ENCODE measurements at places on chromosomes 16 and 17.

- peak within 1 kb of the TSS; percentile 100 for H3K4me3 ChIP-seq
- peak; percentile 81 for DNase-seq
- peaks cover 27% of the 10 kb centered on the region for H3K4me1 ChIP-seq
These were observed at the start of gene ZNF598 for GRCh38 chr16:2009791-2010510. TSS of gene ZNF598 (minus strand) at chr16:2009821.

GRCh38 chr16:53950677-53951076 lies 246.7 kb downstream of the FTO start:
- H3K36me3 ChIP-seq: no peaks in the 10 kb centered on the region
- no peak overlapping the region for H3K27ac ChIP-seq
- H3K4me1 ChIP-seq: no peaks in the 10 kb centered on the region
- H3K4me3 ChIP-seq: no peak overlapping the region
- no peaks in the 10 kb centered on the region for H3K27me3 ChIP-seq
- no peak for DNase-seq

- H3K4me1 ChIP-seq: no peaks in the 10 kb centered on the region
- no peak overlapping the region for H3K27ac ChIP-seq
- H3K36me3 ChIP-seq: no peaks in the 10 kb centered on the region
- H3K27me3 ChIP-seq: no peaks in the 10 kb centered on the region
- no peak overlapping the region for H3K4me3 ChIP-seq
These were observed 40.1 kb downstream of the NLRC5 start for GRCh38 chr16:57029161-57030160.

DNA sequence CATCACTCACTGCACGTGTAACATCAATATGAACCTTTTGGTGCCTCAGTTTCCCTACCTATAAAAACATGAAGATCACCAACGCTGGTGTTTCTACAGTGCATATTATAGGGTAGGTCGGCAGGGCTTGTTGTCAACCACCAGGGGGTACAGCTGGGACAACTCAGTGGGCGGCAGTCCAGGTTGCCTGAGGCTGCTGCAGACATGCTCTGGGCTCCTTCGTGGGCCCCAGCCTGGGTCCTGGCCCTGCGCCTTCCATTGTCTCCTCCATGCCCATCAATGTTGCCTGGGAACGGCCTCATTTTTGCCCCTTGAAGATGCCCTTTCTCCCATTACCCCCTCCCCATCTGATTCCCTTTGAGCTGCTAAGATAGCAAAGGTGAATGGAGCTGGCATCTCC lies 89.8 kb downstream of the GSG1L start:
- DNase-seq: no peak
- H3K27me3 ChIP-seq: no peaks in the 10 kb centered on the region
- H3K36me3 ChIP-seq: no peaks in the 10 kb centered on the region
- H3K4me1 ChIP-seq: no peaks in the 10 kb centered on the region
- H3K27ac ChIP-seq: no peak overlapping the region

- no peaks in the 10 kb centered on the region for H3K36me3 ChIP-seq
- no peak overlapping the region for H3K4me3 ChIP-seq
- H3K27ac ChIP-seq: no peak overlapping the region
- H3K27me3 ChIP-seq: no peaks in the 10 kb centered on the region
- DNase-seq: no peak
These were observed 60.5 kb downstream of the SLC5A11 start for GRCh38 chr16:24906199-24906808.

- H3K27ac ChIP-seq: no peak overlapping the region
- no peak for DNase-seq
- H3K27me3 ChIP-seq: no peaks in the 10 kb centered on the region
These were observed 144.3 kb downstream of the VPS53 start for GRCh38 chr17:570388-570787.

- H3K36me3 ChIP-seq: no peaks in the 10 kb centered on the region
- H3K4me3 ChIP-seq: no peak overlapping the region
- no peaks in the 10 kb centered on the region for H3K4me1 ChIP-seq
- no peaks in the 10 kb centered on the region for H3K27me3 ChIP-seq
- H3K27ac ChIP-seq: no peak overlapping the region
These were observed 6.4 kb downstream of the PFAS start for GRCh38 chr17:8255499-8255898.

GRCh38 chr17:73302189-73302588 lies 9.6 kb downstream of the CDC42EP4 start:
- no peak overlapping the region for H3K4me3 ChIP-seq
- H3K27me3 ChIP-seq: no peaks in the 10 kb centered on the region
- peaks cover 46% of the 10 kb centered on the region for H3K4me1 ChIP-seq
- no peaks in the 10 kb centered on the region for H3K36me3 ChIP-seq
- no peak for DNase-seq
- no peak overlapping the region for H3K27ac ChIP-seq

DNA sequence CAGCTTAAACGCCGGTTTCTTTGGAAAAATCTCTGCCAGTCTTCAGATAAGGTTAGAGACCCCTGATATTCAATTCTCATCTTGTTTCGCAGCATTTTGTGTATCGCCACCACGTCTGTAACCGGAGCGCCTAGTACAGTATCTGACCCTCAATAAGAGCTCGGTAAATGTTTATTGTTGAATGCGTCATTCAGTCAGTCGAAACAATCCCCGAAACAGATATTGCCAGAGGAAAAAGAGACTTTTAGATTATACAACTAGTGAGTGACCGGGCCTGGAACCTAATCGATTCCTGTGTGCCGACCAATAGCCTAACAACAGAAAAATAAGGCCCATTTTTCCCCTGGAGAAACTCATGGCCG lies 626 bp downstream of the PELP1 start:
- H3K4me1 ChIP-seq: peaks cover 3% of the 10 kb centered on the region
- no peaks in the 10 kb centered on the region for H3K36me3 ChIP-seq
- H3K27ac ChIP-seq: peak overlapping the region; percentile 78
- DNase-seq: no peak

DNA sequence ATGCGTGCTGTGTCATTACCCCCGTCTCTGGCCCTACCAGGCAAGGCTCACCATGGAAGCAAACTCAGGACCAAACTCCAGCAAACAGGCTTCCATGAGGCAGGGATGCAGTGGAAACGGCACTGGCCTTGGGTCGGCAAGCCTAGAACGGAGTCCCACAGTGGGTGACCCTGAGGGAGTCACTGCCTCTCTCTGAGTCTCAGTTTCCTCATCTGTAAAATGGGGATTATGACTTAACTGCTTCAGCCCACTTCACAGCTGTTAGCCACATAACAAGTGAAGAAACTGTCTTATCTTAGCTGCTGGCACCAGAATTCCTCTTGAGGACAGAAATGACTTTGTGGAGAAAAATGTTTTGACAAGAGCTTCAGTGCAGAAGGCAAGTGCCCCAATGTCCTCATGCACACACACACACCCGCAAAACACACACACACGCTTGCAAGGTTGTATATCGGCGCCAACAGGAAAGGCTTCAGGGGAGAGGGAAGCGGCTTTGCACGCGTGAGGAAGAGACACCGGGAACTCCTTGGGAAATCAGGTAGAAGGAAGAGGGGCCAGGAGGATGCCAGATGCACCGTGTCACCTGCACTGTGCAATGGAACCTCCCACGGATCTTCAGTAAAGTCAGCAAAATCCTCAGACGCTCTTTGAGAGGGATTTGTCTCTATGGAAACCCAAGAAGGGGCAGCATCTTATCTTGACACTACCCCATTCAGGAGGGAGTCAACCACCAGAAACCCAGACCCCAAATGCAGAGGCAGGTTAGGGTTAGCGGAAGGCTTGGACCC lies 53.7 kb downstream of the GSG1L start:
- no peaks in the 10 kb centered on the region for H3K4me1 ChIP-seq
- no peaks in the 10 kb centered on the region for H3K27me3 ChIP-seq
- no peak overlapping the region for H3K27ac ChIP-seq
- DNase-seq: no peak

DNA sequence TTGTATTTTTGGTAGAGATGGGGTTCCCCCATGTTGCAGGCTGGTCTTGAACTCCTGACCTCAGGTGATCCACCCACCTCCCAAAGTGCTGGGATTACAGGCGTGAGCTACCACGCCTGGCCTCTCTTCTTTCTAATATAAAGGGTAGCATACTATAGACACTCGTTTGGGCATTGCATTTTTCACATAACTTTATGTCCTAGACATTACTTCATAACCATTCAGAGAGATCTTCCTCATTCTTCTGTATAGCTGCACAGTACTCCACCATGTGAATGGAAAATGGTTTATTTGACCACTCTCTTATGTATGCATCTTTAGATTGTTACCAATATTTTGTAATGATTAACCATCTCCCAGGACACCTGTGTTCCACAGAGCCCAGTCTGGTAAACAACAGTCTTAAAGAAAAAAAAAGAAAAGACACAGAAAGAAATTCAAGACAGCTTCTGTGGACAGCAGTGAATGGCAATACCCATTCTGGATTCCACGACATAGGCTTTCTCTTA lies 42.1 kb downstream of the TK2 start:
- H3K36me3 ChIP-seq: no peaks in the 10 kb centered on the region
- DNase-seq: no peak
- peaks cover 50% of the 10 kb centered on the region for H3K4me1 ChIP-seq
- H3K4me3 ChIP-seq: no peak overlapping the region
- H3K27ac ChIP-seq: peak overlapping the region; percentile 8
- no peaks in the 10 kb centered on the region for H3K27me3 ChIP-seq

DNA sequence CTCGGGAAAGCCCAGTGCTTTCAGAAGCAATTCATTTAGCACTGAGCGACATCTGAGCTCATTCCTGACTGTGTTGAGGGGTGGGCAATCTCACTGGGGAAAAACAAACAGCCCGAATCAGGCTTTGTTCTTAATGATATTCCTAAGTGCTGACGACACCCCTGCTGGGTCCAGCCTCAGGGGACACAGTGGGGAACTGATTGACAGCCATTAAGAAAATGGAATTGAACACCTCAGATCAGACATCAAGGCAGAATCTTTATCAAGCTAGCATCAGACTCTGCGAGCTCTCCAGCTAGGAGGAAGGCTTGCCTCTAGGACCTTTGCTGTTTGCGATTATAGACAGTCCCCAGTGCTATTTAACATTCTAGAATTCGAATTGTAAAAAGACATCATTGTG lies 22.5 kb upstream of the LYRM9 start:
- DNase-seq: no peak
- H3K4me1 ChIP-seq: no peaks in the 10 kb centered on the region
- H3K4me3 ChIP-seq: no peak overlapping the region
- no peaks in the 10 kb centered on the region for H3K27me3 ChIP-seq

DNA sequence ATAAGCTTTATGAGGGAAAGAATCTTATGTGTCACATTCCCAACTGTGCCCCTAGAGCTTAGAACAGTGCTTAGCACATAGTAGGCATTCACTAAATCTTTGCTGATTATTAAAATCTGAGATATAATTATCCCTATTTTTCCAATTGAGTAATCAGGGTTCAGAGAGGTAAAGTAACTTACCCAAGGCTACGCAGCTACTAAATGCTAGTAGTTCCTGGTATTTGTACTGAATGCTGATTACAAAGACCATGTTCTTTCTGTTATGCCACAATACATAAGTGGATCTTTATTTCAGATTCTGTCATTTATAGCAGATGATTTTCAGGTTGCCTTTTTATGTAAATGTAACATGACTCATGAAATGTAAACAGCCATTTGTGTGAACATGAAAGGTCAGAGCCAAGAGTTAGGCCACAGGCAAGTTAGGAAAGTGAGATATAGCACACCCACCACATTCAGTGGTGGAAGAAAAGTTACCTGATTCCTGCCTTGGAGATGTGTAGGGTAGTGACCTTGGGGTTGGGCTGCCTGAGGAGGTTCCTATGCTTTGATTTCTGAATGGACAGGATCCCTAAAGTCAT lies 77.2 kb downstream of the FTO start:
- H3K36me3 ChIP-seq: no peaks in the 10 kb centered on the region
- peaks cover 33% of the 10 kb centered on the region for H3K4me1 ChIP-seq
- DNase-seq: no peak
- H3K27ac ChIP-seq: no peak overlapping the region
- no peaks in the 10 kb centered on the region for H3K27me3 ChIP-seq

GRCh38 chr17:79002291-79002690 lies 7.3 kb downstream of the CANT1 start:
- H3K27me3 ChIP-seq: no peaks in the 10 kb centered on the region
- peaks cover 3% of the 10 kb centered on the region for H3K36me3 ChIP-seq
- no peak for DNase-seq
- H3K4me3 ChIP-seq: no peak overlapping the region
- peaks cover 9% of the 10 kb centered on the region for H3K4me1 ChIP-seq

- no peaks in the 10 kb centered on the region for H3K36me3 ChIP-seq
- no peaks in the 10 kb centered on the region for H3K27me3 ChIP-seq
- no peak overlapping the region for H3K4me3 ChIP-seq
- H3K27ac ChIP-seq: no peak overlapping the region
- no peak for DNase-seq
- H3K4me1 ChIP-seq: no peaks in the 10 kb centered on the region
These were observed 114.5 kb downstream of the BANP start for GRCh38 chr16:88065747-88066142.

GRCh38 chr17:66533572-66533971 lies 231.2 kb downstream of the PRKCA start:
- no peak overlapping the region for H3K4me3 ChIP-seq
- H3K27ac ChIP-seq: no peak overlapping the region
- no peaks in the 10 kb centered on the region for H3K36me3 ChIP-seq

- no peaks in the 10 kb centered on the region for H3K27me3 ChIP-seq
- H3K27ac ChIP-seq: no peak overlapping the region
- H3K4me3 ChIP-seq: no peak overlapping the region
- no peaks in the 10 kb centered on the region for H3K36me3 ChIP-seq
- DNase-seq: no peak
- H3K4me1 ChIP-seq: no peaks in the 10 kb centered on the region
These were observed 25.2 kb downstream of the C17orf100 start for GRCh38 chr17:6676802-6677157.
